ENCODE measurements at places on chromosomes 2 and 18.
A peak's percentile ranks its signal among the peaks of the same experiment; 100 is the strongest.

DNA sequence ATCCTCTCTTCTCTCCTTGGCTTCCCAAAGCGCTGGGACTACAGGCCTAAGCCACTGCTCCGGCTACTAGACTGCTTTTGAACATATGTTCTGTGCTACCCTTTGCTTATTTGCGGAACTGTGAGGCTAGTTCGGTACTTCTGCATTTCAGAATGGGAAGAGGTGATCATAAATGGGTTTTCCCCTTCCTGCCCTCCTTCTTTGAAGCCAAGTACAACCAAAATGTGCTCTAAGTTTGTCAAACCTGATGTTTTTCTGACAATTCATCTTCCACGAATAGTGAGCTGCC, 1.7 kb upstream of the ESCO1 start:
- DNase-seq: peak; percentile 72

DNA sequence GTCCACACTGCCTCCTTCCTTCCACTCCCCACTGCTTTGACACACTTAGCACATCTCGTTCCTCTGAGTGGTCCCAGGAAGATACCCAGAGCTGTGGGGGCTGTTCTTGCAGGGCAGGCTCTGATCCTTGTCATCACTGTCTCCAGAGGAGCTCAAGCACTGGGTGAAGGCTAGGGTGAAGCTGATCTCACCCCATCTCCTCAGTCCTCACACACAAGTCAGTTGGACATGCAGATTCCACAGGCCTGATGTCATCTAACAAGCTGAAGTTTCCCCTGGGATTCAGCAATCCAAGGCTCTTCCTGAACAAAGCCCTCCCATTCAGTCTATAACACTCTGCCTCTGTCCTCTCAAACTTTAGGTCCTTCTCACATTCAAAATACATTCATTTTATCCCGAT, 90.6 kb upstream of the RAB6C start:
- no peak for DNase-seq

GRCh38 chr18:75216212-75216910, 5.8 kb downstream of the TSHZ1 start:
- DNase-seq: peak; percentile 55

DNA sequence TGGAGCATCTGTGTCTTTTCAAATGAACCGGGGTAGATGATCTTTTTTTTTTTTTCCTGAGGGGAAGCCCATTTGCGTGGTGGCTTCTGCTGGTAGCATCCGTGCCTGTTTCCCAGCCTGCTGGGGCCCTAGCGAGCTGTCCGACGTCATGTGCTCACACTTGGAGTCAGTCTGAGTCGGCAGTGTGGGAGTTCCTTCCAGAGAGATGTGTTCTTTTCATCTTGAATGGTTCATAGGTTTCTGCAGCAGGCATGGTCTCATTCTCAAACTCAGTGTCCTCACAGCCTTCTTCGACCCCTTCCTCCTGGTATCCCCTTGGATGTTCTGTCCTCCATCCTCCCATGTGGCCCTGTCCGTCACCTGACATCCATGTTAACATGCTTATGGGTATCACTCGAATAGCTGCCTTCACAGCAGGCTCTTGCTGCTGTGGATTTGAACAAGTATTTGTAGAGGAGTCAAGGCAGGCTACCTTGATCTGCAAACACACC, 51.0 kb downstream of the LDLRAD4 start:
- peak; percentile 81 for DNase-seq

DNA sequence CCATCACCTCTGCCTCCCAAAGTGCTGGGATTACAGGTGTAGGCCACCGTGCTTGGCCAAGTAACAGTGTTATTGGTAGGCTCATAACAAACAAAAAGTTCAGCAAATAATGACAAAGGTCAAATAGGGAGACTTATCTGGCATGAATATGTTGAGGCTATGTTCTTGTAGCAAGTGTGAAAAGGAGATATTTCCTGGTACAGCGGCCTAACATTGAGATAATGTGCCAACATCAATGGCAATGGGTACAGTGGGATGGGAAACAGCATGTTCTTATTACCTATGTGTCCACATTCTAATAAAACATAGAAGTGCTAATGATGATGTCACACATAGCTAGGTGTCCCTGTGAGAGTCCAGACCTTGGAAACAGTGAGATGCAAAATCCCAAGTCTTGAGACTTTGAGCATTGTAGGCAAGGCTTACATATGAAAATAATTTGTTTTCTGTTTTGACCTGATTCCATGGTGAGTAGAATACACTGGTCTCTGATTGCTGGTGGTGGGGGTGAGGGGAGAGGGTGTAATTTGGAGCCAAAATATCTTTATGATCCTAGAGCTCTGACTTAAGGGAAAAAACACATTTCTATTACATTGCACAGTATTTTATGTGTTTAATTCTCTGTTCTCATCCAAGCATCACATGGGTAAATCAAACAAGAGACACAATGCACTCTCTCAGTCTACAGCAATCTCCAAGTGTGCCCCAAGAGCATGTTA, 33.1 kb upstream of the PMAIP1 start:
- no peak for DNase-seq

GRCh38 chr2:196182439-196183171, 11.2 kb upstream of the STK17B start:
- DNase-seq: no peak

- peak; percentile 61 for DNase-seq
Observed at GRCh38 chr2:225889452-225889851, 489.9 kb downstream of the NYAP2 start.

DNA sequence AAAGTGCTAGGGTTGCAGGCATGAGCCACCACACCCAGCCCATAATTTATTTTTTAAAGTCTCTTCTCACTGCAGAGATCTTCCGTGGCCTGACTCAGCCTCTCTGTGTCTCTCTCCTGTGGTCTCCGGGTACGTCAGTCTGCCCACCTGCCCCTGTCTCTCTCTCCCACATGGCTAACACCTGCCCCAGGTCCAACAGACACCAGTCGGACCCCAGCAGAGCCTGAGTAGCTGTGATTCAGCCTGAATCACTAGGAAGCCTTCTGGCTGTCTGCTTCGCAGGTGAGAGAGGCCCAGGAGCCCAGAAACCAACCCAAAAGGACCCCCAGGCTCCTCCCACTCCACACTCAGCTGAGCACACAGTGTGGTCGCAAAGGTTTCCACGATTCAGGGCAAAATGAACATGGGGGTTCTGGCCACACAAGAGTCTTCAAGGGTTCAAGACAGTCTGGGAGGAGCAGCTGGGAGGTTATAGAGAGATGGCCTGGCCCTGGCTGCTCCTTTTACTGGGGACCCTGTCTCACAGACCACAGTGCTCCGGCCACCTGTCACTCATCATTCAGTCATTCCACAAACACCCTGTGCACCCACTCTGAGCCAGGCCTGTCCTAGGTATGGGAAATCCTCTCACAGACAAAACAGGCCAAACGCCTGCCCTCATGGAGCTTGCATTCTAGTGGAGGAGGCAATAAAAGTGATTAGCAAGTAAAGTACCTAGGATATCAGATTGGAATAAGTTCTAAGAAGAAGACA, 8.6 kb downstream of the RUFY4 start:
- DNase-seq: no peak

- no peak for DNase-seq
Observed at GRCh38 chr2:7121851-7122250, 204.6 kb downstream of the RNF144A start.

DNA sequence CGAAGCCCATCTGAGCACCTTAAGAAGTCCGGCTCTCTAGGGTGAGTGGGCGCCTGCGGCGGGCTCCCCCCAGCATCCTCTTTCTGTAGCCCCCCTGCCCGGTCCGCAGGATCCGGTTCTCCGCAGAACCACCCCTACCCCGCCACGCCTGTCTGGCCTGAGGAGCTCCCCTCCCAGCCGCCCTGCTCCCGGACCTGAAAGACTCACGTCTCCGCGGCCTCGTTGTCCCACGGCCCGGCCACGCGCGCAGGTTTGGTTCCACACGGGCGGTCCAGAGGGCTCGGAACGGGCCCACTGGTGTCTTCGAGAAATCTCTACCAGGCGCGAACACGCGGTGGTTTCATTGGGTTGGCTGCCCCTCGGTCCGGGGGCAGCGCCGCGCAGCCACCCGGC, 237 bp downstream of the SLC39A6 start:
- DNase-seq: no peak

DNA sequence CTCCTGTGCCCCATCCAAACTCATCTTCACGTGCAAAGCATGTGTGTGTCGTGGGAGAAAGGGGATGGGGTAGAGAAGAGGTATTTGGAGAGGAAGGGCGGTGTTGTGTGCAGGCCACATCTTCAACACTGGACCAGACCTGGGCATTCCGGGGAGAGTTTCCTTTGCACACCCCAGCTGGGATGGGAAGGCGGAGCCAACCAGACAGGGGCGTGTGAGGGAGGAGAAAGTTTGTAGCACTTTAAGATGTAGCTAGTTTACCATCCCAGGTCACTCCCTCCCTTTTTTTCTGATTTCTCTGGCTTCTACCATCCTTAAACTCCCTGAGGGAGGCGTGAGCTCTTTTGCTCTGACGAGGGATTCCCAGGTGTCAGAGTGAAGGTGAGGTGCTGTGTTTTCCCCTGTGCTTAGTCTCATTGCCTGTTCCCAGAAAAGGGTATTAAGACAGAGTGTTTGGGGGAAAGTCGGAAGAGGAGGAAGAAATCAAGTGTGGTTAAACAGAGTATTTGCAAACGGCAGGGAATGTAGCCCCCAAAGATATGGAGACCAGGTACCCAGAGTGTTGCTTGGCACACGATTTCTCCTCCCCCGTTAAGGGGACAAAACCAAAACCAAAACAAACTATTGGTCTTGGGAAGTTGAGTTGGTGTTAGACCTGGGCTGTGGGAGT, 1.6 kb downstream of the SETBP1 start:
- DNase-seq: no peak

- DNase-seq: peak; percentile 22
Observed at GRCh38 chr2:148515976-148516375, 128.6 kb upstream of the EPC2 start.

GRCh38 chr18:717003-717402, 4.6 kb upstream of the ENOSF1 start:
- DNase-seq: no peak

DNA sequence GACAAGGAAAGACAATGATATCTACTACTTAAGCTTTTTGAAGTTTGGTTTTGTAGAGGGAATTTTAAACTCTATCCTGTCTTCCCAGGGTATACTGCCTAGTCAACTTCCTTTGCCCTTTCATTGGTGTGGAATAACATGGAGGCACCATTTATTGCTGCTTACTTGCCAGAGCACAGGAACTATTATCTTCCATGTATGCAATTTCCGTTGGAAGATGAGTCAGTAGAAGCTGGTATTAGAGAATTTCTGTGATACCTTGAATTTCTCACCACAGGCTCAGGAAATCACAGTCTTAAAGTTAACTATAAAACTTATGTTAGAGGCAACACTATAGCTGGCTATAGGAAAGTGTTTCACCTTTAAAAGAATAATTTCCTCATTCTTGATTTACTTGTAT, 40.9 kb upstream of the RGPD4 start:
- DNase-seq: no peak

DNA sequence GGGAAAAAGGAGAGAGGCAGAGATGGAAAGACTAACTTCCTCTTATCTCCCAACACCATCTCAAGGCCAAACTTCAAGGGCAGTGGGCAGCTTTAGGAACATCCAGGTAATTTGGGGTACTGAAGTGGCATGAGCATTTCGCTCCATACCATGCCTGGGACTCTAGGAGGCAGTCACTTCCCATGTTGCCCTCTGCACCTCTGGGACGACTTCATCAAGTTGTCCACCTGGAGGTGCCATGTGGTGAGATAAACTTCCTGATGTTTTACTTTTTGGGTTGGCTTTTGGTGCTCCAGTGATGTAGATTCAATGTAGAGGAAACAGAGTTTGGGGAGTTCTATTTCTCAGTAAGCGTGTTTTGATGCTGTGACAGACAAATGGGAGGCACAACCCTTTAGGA, 56.3 kb upstream of the UPP2 start:
- no peak for DNase-seq

- no peak for DNase-seq
Observed at GRCh38 chr2:238257786-238258700, 18.2 kb upstream of the HES6 start.

- no peak for DNase-seq
Observed at GRCh38 chr2:4175343-4175742, 472.0 kb downstream of the DCDC2C start.

DNA sequence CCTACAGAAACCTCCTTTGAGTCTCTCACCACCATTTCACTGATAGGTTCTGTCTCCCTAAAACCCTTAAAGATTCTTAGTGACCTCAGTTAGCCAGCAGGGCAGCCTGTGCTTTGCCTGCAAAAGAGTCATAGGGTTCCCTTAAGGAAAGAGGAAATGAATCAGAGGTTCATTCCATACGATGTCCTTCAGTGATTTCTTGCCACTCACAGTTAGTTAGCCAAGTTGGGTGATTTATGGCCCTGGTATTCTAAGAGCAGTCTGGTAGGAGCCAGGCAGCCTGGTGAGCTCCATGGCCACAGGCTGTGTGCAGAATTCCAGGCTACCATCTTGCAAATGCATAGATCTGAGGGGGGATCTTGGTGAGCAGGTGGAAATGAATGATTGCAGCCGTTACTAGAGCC, 18.7 kb upstream of the CCBE1 start:
- DNase-seq: no peak

- DNase-seq: peak; percentile 98
Observed at GRCh38 chr2:142874293-142874814, 3.1 kb upstream of the KYNU start.

DNA sequence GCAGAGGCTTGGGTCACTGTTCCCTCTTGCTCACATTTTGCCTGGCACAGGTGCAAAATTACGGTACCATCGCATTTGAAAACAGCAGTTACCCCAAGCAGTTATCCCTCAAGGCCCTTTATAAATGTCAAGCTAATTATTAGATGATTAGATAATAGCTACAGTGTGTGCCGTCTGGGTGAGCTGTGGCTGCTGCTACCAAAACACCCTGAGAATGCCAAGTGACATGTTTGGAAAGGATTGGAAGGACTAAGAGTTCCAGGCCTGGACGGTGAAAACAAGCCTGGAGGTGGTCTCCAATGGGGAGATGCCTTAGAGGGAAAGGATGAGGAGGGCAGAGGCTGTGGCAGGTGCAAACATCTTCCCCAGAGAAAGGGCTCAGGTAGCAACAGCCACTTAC, 120.6 kb downstream of the CAPN13 start:
- DNase-seq: no peak

- no peak for DNase-seq
Observed at GRCh38 chr2:222248256-222248655, 50.5 kb downstream of the PAX3 start.

- DNase-seq: no peak
Observed at GRCh38 chr2:71839826-71840225, 307.8 kb downstream of the CYP26B1 start.

DNA sequence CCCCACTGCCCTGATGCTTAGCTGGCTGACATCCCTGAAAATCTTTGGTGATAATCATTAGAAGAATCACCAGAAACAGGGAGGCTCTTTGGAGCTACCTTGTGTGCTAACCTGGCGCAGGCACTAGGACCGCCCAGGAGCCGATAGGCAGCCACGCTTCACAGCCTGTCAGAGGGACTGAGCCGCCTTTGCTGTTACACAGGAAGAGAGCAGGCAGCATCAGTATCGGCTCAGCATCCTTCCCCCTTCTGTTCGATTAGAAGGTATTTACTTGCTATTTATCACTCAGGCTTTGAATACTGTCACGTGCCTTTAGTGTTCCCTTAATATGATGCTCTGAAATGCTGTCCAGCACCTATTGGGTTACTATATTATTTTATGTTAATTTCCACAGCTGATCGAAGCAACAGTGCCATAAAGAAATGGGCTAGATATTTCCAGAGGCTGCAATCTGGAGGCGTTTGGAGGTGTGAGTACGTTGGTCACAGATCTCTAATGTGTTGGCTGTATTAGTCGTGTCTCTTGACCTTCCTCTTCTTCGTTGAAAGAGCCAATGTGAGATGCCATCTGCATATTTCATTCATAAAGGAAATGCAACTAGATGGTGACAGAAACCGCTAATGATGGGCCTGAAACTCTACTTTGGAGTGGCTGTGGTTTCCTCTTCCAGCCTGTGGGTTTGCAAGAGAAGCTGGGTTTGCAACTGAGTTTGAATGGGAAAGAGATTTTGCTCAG, 110.4 kb upstream of the RAB27B start:
- no peak for DNase-seq
